ENCODE measurements at places on chromosomes 3 and 15. TPM values are rescaled to one million over a fixed set of nuclear protein-coding genes. Genes with fewer than 3 reads are reported as not detected.

Gene SLC25A26
- total RNA-seq: 18.1 TPM

Gene IL17RE
- total RNA-seq: 0.64 TPM

Gene XCR1
- total RNA-seq: not detected

Gene CD80
- not detected for total RNA-seq

Gene TERC
- 175 TPM for total RNA-seq

Gene STXBP5L
- under 0.01 TPM for total RNA-seq

Gene CAPN7
- 51.4 TPM for total RNA-seq

Measured in fibroblast of villous mesenchyme (primary cell).